ENCODE measurements at places on chromosomes 1 and 21.

DNA sequence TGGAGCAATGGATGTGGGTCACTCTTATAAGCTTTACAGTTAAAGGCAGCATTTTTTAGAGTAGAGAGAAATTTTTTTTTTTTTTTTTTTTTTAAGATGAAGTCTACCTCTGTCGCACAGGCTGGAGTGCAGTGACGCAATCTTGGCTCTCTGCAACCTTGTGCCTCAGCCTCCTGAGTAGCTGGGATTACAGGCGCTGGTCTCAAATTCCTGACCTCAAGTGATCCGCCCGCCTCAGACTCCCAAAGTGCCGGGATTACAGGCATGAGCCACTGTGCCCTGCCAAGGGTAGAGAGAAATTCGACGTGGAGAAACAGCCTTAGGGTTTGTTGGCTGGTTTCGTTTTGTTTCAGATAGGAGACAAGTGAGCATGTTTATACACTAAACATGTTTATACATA lies 594.2 kb upstream of the ADAMTS5 start:
- DNase-seq = no peak

DNA sequence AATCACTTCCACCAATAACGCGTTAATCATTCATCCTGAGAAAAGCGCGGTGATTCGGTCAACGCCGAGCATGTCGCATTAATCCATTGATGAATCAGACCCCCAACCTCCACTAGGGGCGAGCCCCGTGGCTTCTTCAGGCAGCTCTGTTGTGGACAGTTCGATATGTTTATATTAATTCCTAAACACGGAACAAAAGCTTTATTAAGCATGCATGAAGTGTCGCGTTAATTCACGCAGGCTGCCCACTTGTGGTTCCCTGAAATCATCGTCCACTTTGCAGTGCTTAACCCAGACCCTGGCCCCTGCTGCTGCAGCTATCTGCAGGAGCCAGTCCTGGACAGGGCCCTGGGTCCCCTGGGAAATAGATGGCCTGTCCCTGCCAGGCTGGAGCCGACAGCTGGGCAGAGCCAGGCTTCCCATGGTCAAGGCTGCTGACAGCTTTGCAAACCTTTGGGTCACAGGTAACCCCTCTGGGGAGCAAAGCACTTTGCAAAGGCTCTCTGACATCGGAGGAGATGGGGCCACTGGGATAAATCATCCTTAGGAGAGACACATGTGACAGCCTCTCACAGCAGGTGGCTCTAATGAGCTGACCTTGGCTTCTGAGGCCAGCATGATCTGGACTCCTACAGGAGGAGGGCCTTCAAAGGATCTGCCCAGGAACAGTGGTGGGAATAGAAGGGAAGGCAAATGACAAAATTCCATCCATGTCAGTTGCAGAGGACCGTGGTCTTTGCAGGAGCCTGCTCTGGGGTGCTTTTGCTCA lies 137.0 kb upstream of the AJAP1 start:
- DNase-seq = no peak

GRCh38 chr1:54519709-54520108 lies 28.3 kb upstream of the ACOT11 start:
- DNase-seq = no peak

DNA sequence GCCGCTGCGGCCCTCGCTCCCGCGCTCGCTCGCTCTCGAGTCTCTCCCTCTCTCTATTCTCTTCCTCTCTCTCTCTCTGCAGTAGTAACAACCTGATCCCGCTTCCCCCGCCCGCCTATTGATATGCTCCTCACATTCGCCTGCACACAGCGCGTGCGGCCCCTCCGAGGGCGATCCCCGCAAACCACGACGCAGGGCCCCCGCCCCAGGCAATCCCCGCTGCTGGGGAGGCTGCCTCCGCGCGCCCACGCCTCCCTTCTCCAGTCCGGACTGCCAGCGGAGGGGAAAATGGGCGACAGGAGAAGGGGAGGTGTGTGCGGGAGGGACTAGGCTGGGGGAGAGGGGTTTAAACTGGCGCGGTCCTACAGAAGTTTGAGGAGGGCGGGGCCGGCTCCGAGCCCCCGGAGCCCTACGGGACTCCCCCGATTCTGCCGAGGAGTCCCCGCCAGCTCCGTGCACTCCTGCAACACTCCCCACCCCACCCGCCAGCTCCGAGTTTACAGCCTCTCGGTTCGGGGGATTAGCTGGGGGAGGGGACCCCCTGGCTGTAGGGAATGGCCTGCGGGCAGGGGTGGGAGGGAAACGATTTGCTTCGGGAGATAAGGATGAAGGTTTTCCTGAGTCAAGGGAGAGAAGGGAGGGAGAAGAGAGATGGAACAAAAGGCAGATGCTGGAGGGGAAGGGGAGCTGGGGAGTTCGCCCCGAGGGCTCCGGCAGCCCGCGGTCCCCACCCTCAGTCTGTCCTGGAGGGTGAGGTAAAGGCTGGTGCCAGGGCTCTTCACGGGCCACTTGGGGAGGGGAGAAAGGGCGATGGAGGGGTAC lies 66.6 kb downstream of the SYT2 start:
- no peak for DNase-seq

DNA sequence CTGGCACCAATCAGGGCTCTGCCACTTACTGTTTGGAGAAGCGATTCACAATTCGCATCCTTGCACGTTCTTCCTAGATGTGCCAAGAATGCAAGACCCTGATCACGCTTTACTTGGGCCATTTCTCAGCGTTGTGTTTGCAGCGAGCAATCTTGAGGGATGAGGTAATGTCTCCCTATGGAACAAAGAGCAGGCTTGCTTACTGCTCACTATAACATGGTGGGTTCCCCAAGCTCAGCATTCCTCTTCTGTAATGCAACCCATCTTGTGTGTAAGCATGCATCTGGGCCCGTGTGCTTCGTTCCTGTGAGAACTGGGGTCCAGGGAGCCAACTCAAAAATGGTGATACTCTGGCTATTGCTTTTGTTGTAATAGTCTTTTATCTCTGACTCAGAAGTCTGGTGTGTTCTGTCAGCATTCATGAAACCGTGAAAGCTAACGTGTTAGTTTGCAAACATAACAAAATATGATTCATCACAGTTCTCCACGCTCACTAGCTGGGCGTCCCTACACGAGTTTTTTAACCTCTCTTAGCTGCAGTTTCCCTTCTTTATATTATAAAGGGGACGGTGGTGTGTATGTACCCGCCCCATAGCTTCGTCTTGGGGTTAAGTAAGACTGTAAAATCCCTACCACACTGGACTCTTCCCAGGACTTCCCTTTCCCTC lies 33.3 kb downstream of the DNTTIP2 start:
- DNase-seq = no peak

- no peak for DNase-seq
These were observed 2.3 kb upstream of the EPS8L3 start for GRCh38 chr1:109765896-109766615.
